T1000 (cell line): ENCODE measurements at places on chromosomes 12 and 14.

- no peak for DNase-seq
Observed at GRCh38 chr14:60839057-60839456, 104.5 kb downstream of the MNAT1 start.

- no peak for DNase-seq
Observed at GRCh38 chr14:74893614-74894091, 11.9 kb downstream of the DLST start.

DNA sequence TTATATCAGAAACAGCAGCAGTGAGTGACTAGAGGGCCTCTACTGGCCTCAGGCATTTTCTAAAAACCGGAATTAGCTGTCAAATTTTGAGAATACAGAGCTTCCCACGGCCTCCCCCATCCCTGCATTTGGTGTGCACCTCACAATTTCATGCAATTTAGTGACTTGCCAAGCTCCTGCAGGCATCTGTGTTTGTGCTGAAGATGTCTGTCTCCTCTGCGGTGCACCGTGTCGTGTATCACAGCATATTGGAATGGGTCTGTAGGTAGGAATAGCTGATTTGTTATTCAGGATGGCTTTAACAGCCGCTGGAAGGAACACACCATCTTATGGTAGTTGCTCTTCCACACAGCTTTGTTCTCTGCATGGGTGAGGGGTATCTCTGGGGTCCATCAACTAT is 140.3 kb downstream of the SSPN start:
- no peak for DNase-seq

- DNase-seq = no peak
Observed at GRCh38 chr12:63982604-63983295, 138.2 kb downstream of the SRGAP1 start.

DNA sequence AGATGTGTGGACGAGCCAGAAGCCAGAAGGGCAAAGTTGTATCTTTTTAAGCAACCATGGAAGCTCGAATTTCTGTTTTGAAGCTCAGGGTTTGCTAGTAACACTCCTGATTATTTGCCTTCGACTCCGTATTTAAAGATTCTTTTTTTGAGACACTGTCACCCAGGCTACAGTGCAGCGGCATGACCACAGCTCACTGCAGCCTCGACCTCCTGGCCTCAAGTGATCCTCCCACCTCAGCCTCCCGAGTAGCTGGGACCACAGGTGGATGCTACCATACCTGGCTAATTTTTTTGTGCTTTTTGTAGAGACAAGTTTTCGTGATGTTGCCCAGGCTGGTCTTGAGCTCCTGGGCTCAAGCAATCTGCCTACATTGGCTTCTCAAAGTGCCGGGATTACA is 18.7 kb upstream of the OASL start:
- no peak for DNase-seq

DNA sequence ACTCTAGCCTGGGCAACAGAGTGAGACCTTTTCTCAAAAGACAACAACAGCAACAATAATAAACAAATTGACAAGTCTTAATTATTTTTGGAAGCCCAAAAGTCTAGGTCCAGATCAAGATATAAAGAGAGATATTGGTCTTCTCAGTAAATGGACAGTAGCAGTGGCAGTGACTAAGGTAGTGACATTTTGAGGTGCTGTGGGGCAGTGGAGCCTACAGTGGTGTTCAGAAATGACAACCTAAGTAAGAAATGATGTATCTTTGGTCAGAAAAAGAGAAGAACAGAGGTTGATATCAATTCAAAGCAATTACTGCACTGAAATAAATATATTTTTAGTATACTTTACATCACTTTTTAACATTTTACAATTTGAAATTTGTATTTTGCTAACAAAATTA is 20.7 kb downstream of the METTL25 start:
- no peak for DNase-seq

- DNase-seq = no peak
Observed at GRCh38 chr14:72518809-72519377, 375.0 kb downstream of the DPF3 start.

GRCh38 chr12:109931143-109931542 is 31.1 kb downstream of the TCHP start:
- no peak for DNase-seq

- DNase-seq = peak; percentile 30
Observed at GRCh38 chr14:102516531-102517391, 7.2 kb upstream of the ANKRD9 start.

DNA sequence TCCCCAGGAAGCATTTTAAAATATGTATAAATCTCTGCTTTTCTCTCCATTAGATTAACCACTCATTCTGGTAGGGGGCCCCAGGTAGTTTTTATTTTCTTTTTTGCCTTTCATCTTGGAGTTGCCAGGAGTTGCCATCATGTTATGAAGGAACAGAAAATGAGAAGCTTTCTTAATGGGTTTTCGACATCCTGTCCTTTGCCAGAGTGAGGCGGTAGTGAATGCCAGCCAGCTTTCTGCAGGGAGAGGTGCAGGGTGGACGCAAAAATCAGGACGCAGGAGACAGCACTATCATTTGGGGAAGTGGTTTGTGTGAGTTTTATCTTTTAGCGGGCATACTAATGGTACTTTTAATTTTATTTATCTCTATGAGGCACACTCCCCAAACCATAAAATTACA is 1.7 kb downstream of the RASSF8 start:
- DNase-seq = peak; percentile 3
